ENCODE measurements at places on chromosomes 6 and 20.

- DNase-seq, result no peak
Observed at GRCh38 chr6:133079901-133080300, 161.3 kb upstream of the EYA4 start.

DNA sequence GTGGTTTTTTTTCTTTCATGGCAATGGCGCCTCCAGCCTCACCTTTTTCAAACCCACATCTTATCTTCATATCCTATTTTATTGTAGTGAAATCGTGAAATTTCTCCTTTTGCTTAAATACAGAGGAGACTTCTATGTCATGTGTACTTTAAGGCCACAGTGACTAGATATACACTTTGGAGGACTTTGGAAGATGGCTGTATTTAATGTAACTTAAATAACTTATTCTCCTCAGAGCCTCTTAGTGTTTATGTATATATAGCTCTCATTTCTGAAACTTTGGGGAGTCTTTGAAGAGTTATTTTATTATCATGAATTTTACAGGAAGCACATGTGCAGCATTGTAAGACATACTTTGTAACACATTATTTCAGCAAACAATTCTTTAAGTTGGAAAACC is 968 bp downstream of the LAMA2 start:
- no peak for DNase-seq

- no peak for DNase-seq
Observed at GRCh38 chr6:170076466-170077165, 214.3 kb downstream of the DLL1 start.

GRCh38 chr20:20895537-20895936 is 183.1 kb upstream of the RALGAPA2 start:
- DNase-seq, result no peak

GRCh38 chr6:147311218-147311617 is 107.0 kb downstream of the STXBP5 start:
- no peak for DNase-seq

DNA sequence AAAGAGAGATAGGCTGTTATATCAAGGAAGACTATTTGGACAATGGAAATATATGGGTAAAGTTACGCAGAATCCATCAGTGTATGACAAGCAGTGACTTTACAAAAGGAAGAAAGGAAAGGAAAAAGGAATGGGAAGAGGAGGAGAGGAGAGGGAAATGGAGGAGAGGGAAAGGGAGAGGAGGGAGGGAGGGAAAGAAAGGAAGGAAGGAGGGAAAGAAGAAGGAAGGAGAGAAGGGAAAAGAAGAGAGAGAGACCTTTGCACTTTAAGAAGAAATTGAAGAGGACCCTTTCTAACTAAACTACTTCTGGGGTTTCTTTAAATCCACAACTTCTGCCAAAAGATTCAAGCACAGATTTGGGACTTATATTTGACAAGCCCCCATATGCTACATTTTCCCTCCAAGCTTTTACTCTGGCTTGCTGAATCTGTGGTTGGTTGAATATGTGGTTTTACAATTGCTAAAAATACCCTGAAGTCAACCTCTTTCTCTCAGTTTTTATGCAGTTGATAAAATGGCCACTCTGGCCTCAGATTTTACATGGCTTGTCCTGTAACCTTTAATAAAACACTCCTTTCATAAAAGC is 120.8 kb upstream of the RAB32 start:
- no peak for DNase-seq

GRCh38 chr20:8849990-8850389 is 218.9 kb upstream of the PLCB4 start:
- DNase-seq, result no peak

GRCh38 chr6:108585921-108586536 is 25.3 kb downstream of the FOXO3 start:
- no peak for DNase-seq

DNA sequence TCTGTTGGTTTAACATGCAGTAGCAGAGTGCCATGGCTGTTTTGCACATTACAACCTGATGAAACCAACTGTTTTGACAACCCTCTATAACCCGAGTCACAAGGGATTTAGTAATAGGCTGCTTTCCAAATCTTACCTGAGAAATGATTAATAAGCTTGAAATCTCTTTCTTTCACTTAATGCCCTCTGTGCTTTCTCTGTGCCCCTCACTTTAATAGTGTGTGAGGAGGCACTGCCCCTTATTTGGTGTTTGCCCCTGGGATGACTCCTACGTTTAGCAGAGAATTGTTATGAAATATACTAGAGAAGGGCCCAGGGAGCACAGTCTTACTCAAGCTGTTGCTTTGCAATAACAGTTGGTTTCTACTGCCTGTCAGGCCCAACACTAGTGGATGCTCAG is 31.0 kb upstream of the PTCHD4 start:
- no peak for DNase-seq

- no peak for DNase-seq
Observed at GRCh38 chr20:34115232-34115631, 3.2 kb upstream of the EIF2S2 start.

DNA sequence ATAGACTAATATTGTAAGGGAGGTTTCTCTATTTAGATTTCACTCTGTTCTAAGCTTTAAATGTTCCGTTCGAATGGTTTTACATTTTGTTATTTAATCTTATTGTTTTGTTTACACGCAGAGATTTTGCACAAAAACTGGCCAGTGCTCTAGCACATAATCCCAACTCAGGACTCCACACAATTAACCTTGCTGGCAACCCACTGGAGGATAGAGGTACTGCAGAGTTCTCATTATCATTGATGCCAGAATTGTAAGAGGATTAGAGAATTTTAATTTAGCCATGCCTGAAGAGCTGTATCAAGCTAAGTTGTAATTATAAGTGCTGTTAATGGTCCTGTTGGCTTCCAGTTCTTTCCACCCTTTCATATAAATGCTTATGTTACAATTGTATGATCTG is 179.7 kb upstream of the SCGN start:
- no peak for DNase-seq

GRCh38 chr6:32855467-32856174 is 1.6 kb downstream of the PSMB9 start:
- no peak for DNase-seq

GRCh38 chr6:161658211-161658610 is 384.4 kb upstream of the AGPAT4 start:
- DNase-seq, result no peak

DNA sequence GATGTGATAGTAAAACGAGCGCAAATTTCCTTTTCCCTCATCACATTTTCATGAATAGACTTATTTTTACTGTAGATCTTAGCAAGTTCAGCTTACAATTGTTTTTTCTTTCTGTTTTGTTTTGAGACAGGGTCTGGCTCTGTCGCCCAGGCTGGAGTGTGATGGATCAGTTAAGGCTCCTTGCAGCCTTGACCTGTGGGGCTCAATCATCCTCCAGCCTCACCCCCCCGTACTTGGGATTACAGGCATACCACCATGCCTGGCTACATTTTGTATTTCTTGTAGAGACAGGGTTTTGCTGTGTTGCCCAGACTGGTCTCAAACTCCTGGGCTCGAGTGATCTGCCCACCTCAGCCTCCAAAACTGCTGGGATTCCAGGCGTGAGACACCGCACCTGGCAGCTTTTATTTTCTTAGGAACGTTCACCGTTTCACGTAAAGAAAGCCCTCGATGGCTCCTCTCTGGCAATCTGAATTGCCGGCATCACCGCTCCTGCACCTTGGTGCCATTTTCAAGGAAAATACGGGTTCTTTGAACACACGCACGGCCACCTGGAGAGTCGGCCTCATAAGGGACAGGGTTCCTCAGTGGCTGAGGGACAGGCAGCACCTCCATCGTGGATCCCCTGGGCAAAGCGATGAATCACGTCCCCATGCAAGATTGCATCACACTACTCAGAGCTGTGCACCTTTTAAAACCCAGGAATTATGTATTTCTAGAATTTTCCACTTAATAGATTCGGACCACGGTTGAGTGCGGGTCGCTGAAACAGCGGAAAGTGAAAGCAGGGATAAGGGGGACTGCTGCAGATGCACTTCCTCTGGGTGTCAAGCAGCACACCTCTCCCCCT is 78.7 kb downstream of the IRF4 start:
- DNase-seq, result no peak

GRCh38 chr6:138286698-138287097 is 68.4 kb upstream of the PBOV1 start:
- no peak for DNase-seq

DNA sequence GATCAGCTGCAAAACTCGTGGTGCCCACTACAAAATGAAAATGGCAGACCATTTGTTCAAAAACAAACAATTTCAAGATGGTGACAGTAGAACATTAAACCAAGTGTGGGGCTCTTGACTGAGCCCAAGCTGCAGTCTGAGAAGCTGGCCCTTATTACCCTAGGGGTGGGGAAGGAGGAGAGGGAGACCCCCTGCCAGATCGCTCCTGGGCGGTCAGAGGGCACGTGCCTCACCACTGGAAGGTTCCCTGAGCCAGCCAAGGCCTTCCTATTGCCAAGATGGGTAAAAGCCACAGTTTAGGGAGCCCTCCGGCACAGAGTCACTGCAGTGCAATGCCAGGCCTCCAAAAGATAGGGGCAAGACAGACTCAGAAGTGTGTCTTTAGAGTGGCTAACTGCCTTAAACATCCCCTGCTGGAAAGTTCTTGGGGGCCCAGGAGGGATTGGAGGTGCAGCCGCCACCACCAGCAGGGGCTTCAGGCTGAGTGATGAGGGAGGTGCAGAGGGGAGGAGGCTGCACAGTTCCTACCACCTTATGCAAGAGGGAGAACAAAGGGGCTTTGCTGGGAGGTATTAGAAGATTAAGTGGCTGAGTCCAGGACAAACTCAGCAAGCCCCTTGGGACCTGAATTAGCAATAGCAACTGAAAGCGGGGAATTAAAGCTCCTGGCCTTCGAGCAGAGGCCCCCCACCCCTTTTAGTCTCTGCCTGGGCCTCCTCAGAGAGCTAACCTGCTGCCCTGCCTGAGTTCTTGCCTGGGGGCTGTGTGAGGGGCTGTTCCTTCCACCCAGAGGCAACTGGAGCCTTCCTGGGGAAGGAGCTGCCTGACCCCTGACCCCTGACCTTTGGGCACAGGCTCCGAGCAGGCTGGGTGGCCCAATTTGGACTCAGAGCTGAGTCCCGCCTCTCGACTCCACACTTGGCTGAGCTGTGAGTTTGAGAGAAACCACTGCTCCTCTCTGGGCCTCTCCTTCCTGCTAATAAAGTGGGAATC is 88.4 kb downstream of the VEGFA start:
- no peak for DNase-seq

DNA sequence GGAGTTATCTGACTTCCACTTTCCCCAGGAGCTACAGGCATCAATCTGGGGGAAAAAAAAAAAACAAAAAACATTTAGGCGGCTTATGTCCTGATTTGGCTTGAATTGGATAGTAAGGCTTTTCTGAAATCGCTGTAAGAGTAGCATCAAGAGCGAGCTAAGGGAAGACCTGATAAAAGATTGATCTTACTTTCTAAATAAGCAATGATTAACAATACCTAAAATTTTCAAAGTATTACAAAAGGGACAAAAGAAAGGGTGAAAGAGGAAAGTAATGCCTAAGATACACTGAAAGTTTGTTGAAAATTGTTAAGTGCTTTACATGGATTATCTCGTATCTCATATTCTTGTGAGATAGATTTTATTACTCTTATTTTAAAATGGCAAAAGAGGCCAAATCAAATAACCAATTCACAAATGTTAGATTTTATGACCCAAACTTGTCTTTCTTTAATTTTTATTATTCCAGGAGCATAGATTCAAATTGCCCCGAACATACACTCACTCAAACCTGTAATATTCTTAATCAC is 106.4 kb upstream of the PRSS16 start:
- DNase-seq, result no peak

DNA sequence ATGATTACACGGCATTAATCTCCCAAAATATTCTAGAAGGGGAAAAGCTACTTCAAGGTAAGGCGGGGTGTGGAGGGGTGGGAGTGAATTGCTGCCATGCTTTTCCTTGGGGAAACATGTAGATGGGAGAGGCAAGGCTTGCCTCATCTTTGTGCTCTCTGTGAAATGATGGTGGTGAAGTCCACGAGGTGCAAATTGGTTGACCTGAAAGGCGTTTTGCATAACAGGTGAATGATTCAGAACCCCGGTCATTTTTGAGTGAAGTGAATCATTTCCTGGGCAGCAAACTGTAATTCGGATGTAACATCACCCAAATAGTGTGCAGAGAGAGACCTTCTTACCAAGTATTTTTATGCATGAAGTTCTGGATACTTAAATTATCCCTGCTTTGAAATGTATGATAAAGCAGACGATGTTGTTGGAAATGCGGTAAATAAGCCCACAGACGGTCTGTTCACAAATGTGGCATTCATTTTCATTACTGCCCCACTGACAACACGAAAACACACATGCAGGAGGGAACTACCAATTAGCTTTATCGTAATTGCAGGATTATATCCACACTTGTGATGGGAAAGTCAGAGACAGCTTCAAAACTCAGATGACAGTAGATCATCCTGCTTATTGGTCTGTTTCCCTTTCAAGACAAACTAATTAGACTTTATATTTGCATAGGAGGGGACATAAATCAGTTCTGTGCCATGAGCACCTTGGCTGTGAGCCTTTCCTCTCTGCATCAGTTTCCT is 3.0 kb downstream of the CDH4 start:
- DNase-seq, result no peak

- DNase-seq, result no peak
Observed at GRCh38 chr6:21053612-21054011, 519.4 kb downstream of the CDKAL1 start.

GRCh38 chr6:114203460-114203859 is 139.4 kb downstream of the HS3ST5 start:
- DNase-seq, result no peak

DNA sequence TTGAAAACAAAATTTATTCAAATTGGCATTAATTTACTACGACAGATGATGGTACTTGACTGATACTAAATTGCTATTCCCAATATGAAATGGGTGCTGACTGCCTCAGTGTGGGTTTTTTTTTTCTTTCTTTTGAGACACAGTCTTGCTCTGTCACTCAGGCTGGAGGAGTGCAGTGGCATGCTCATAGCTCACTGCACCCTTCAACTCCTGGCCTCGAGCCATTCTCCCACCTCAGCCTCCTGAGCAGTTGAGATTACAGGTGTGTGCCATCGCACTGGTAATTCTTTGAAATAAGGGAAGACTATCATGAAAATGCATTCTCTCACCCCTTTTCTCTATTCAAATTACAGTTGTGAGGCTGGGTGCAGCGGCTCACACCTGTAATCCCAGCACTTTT is 22.5 kb downstream of the PDSS2 start:
- no peak for DNase-seq

- DNase-seq, result no peak
Observed at GRCh38 chr6:89613790-89614189, 24.8 kb downstream of the LYRM2 start.

DNA sequence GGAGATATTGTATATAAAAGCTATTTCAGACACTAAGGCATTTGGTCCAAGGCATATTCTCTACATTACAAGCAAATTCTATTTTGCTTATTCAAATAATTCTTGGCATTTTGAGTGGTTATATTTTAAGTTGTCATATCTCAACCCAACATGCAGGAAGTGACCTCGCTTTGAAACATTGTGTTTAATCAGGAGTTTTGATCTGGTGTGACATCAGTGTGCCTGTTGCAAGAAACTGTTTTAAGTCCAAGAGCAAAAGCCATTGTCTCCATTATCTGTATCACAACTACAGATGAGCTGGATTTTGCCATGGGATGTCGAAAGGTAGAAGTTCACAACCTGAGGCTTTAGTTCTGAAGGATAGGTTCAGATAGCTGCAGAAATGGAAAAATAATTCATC is 509.9 kb upstream of the ID4 start:
- no peak for DNase-seq
